Panc1 (cell line): ENCODE measurements at places on chromosomes 6 and 20. TPM values are rescaled to one million over a fixed set of nuclear protein-coding genes. Genes with fewer than 3 reads are reported as not detected.

- DNase-seq: no peak
Observed at GRCh38 chr6:147738099-147738498, 229.6 kb downstream of the SAMD5 start.

TEAD3 gene
- total RNA-seq: 10.7 TPM

DNA sequence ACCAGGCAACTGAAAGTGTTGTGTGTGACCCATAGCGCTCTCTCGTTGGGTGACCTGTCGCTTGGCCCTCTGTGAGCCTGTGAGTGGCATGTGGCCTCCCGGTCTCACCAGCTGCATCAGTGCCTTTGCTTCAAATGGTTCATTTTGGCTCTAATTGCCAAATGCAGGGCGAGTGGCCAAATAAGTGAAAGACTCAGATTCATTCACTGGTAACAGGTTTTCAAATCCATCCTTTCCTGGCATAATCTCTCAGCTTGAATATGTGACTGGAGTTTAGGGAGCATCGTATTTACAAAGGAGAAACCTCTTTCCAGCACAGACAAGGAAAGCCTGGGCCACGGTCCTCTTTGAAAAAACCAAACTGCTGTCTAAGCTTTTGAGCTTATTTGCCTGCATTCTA, 321.6 kb upstream of the QKI start:
- no peak for DNase-seq

GRCh38 chr6:107871976-107872375, 47.9 kb upstream of the SCML4 start:
- DNase-seq: no peak

- no peak for DNase-seq
Observed at GRCh38 chr20:22216984-22217383, 367.4 kb downstream of the FOXA2 start.

GRCh38 chr6:127762284-127762683, 138.6 kb downstream of the THEMIS start:
- DNase-seq: no peak

DNA sequence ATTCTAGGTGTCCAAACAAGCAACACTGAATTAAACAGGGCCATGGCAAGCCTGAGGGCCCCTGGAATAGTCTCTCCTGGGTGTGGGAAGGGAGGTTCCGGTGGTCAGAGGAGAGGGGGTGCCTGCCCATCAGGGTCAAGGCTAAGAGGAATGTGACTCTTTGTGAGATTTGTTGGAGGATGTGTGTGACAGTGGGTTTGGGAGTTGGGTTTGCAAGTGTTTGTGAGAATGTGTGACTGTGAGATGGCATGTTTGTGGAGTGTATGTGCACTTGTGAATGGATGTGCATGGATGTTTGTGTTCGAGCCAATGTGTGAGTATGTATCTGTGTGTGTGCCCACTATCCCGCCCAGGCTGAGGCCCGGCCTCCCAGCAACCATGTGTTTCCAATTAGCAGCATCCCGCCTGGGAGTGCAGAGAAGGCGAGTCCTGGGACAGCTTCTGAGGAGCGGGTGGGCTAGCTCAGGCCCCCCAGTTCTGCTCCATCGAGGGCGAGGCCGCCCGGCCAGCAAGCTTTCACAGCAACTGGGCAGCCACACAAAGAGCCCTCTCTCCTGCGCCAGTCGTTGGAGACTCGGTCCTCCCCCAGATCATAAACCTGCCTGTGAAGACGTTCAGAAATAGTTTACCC, 12.6 kb downstream of the FOXC1 start:
- no peak for DNase-seq

DNA sequence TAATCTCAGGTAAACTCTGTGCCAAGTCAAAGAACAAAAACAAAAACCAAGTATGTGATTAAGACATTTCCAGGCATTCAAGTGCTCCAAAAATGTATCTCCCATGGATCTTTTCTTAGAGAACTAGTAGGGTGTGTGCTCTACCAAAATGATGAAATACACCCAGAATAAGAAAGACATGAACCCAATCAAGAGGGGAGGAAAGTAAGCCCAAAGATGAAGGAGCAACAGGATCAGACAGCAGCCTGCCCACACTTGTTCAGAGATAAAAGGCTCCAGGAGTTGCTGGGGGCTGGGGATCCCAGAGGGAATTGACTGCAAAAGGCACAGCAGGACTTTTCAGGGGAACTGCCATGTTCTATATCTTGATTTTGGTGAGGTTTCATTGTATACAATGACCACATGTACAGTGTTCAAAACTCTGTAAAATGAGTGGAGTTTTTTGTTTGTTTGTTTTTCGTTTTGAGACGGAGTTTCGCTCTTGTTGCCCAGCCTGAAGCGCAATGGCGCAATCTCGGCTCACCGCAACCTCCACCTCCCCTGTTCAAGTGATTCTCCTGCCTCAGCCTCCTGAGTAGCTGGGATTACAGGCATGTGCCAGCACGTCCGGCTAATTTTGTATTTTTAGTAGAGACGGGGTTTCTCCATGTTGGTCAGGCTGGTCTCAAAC, 24.4 kb downstream of the GCM1 start:
- DNase-seq: no peak

- no peak for DNase-seq
Observed at GRCh38 chr20:46154305-46154704, 36.2 kb downstream of the CD40 start.

GRCh38 chr20:61222699-61223098, 29.4 kb upstream of the CDH4 start:
- no peak for DNase-seq

DNA sequence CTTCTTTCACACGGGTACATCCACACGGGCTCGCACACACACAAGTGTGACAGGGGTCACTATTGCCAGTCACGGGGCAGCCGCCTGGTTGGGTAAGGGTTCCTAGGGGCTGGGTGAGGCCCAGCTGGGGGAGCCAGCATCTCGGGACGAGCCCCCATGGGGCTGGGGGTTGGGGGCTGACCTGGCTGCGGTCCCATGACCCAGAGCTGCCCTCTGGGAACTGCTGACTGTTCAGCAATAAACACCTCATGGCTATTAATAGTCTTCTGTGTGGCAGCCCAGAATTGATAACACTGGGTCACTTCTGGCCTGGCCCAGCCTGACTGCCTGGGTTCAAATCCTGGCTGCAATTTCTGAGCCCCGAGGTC, 23.8 kb downstream of the VEGFA start:
- DNase-seq: no peak

APCDD1L gene
- total RNA-seq: 0.62 TPM

GRCh38 chr20:18717062-18717461, 96.5 kb upstream of the SCP2D1 start:
- DNase-seq: no peak

GSTA3 gene
- total RNA-seq: not detected

DNA sequence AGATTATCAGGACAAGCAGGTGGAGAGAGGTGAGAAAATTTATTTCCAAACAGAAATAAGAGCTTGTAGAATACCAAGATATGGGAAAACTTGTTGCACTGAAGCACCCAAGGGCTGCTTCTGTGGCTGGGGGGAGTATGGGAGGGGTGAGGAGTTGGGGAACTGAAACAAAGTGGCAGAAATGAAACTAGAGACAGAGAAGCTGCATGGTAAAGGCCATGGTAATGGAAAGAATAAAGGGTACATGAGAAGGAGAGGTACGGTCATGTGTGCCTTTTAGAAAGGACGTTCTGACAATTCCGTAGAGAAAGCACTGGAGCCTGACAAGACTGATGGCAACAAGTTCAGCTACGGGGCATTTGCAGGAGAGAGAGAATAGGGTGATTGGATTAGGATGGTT, 51.6 kb upstream of the RIN2 start:
- DNase-seq: no peak

DNA sequence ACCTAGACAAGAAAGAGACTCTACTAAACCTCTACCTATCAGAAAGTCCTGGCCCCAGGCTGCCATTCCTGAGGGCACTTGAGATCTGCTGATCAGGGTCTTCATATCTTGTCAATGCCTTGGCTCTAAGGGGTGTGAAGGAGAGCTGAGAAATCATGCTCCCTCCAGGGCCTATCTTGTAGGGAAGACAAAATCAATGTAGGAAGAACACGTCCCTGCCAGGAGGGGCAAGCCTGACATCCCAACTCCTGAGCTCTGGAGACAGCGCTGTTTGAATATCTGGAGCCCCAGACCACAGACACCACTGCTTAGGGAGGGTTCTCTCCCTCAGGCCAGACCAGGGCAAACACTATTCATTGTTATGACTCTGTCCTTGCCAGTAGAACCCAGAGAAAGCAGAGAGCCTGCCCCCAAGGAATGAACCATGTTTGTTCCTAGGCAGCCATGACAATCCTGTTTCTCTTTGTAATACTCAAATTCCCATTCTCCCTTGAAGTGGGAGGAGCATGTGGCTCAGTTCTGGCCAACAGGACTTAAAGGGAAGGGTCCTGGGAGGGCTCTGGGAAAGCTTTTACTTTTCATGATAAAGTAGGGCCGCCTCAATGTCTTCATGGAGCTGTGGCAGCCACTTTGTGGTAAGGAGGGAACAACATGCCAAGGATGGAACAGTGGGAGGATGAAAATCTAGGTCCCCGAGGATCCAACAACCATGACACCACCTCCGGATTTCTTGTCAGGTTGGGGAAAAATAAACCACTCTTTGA, 1.8 kb upstream of the FASTKD5 start:
- DNase-seq: no peak

DNA sequence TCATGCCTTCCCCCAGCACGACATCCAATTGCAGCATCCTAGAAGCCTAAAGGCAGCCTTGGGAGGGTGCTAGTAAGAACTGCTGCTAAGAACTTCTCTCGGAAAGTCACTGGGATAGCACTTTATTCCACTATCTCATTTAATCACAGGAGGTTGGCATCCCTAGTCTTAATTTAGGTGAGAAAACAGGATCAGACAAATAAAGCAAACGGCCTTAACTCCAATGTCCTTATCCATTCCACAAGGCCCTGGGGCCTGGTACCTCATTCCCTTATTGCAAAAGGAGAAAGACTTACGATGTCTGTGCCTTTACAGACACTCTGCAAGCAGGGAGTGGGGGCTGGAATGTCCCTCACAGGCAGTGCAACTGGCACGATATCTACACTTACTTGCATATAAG, 60.7 kb downstream of the BFSP1 start:
- no peak for DNase-seq

- DNase-seq: no peak
Observed at GRCh38 chr6:7165890-7166267, 58.1 kb downstream of the RREB1 start.

TMEM74B gene
- 1.1 TPM for total RNA-seq

FLRT3 gene
- 0.67 TPM for total RNA-seq

DNA sequence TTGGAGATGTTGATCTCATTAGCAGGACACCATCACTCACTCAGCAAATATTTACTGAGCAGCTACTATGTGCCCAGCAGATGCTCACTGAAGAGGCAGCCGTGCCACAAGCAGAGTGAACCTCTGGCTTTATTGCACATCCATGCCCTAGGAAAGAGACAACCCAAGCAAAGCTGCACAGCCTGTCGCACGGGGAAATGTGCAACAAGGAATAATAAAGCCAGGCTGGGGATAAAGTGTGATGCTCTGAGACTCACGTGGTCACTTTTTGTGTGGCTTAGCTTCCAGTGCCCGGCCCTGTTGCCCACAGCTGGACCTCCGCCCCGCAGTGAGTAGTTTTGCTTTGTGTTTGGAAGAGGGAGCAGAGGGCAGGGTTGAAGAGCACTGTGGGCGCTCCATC, 130.4 kb upstream of the CDH4 start:
- DNase-seq: no peak

DNA sequence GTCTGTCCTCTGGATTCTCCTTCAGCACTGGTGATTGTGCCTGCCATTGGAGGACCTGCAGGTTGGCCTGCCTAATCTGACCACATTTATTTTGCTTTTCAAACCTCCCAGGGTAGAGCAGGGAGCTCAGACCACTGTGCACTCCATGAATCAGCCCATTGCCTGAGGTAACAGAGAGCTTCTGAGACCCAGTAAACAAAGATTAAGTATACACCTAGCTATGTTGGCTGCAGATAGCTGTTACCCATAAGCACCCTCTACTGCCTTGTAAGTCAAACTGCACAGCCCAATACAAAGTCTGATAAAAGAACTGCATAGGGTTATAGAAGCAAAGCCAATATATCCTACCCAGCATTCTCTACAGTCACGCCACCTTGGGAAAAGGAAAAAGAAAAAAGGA, 338.7 kb downstream of the HTR1B start:
- DNase-seq: no peak

GRCh38 chr20:47382746-47383415, 26.4 kb upstream of the ZMYND8 start:
- no peak for DNase-seq

GRCh38 chr6:14932485-14933182, 313.2 kb upstream of the JARID2 start:
- no peak for DNase-seq

GRCh38 chr6:43885399-43886066, 115.5 kb downstream of the VEGFA start:
- DNase-seq: no peak

DNA sequence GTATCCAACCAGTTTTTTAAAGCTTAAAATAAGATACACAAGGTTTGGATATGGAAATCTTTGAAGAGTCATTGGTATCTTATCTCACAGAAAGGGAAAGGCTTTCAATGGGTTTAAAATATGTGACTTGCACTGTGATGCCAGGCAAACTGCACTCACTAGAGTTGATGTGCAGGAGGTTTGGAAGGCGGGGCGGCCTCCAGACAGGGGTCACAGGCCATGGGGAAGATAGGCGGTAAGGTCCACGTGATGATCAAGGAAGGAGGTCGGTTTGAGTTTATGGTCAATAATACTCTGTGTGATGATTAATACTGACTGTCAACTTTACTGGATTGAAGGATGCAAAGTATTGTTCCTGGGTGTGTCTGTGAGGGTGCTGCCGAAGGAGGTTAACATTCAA, 9.5 kb upstream of the RAMACL start:
- no peak for DNase-seq

- no peak for DNase-seq
Observed at GRCh38 chr20:32189691-32190615, 17.6 kb downstream of the PLAGL2 start.

GRCh38 chr6:45044510-45045252, 283.4 kb upstream of the RUNX2 start:
- DNase-seq: no peak

DNA sequence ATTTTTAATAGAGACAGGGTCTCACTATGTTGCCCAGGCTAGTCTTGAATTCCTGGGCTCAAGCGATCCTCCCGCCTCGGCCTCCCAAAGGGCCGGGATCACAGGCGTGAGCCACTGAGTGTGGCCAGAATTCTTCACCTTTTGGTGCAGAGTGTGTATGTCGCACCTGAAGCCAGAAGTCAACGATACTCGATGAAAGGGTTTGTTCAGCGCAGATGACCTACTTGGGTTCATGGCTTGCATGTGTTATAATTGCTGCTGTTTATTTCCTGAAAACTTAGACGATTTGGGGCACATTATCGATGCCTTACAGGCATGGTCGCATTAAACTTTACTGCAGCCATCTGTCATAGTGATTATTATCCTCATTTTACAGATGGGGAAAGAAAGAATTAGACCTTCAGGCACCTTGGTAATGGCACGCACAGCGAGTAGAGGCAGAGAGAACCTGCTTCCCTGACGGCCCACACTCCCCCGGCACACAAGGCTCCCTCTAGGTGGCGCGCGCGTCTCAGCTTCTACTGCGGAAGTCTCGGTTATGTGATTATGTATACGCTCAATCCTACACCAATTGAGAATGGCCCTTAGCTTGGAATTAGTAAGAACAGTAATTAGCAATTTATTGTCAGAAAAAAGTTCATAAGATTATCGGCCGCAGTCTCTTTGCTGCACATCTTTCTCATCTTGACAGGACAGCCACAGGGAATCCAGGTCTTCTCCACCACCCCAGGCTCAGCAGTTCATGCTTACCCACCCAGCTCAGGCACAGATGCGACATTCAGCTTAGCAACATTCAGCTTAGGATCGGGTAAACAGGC, 212.8 kb upstream of the PROKR2 start:
- DNase-seq: peak; percentile 43

IL17F gene
- total RNA-seq: not detected
